ENCODE measurements at places on chromosomes 6 and 20.
A peak's percentile ranks its signal among the peaks of the same experiment; 100 is the strongest.

DNA sequence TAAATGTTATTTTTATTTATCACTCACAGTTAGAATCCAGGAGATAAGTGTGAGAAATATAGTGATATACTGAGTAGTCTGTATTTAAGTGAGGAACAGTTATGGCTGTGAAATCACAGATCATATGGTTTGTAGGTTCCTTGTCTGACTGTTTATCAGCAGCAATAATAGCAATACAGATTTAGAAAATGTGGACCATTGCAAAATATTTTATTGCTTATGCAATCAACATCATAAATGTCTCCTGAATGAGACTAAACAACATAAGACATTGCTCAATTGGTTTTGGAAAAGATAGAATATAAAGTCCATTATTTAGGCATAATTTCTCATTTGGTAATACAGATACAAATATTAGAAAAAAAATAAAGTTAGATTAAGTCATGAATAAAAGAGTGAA, 43.7 kb downstream of the CCDC170 start:
- DNase-seq, result no peak

- no peak for DNase-seq
These were observed 7.1 kb downstream of the DUSP22 start for GRCh38 chr6:299104-299980.

- no peak for DNase-seq
These were observed 7.1 kb downstream of the XKR7 start for GRCh38 chr20:31974951-31975487.

DNA sequence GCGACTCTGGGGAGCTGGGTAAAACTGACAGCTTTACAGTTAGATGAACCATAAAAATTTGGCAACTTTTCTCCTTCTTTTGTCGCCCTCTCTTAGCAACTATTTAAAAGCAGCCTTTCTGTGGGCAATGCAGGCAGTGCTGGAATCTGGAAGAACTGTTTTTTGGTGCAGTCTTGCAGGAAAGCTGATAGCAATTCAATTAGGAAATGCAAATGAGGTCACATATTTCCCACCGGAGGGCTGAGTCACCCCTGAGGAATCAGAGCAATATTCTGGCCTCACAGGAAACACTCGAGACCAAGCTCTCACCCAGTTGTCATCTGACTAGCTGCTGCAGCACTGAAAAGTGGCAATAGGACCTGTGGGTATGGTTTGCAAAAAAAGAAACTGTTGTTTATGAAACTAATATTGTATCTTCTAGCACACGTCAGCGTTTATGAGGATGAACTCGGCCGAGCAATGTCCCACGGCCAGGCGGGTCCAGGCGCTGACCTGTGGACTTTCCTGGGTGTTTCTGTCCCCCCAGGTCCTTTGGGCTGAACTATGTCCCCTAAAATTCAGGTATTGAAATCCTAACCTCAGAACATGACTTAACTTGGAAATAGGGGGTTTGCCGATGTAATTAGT, 312.3 kb downstream of the TAF4 start:
- DNase-seq, result no peak

- no peak for DNase-seq
These were observed 78.8 kb upstream of the ZNFX1 start for GRCh38 chr20:49356676-49357075.

DNA sequence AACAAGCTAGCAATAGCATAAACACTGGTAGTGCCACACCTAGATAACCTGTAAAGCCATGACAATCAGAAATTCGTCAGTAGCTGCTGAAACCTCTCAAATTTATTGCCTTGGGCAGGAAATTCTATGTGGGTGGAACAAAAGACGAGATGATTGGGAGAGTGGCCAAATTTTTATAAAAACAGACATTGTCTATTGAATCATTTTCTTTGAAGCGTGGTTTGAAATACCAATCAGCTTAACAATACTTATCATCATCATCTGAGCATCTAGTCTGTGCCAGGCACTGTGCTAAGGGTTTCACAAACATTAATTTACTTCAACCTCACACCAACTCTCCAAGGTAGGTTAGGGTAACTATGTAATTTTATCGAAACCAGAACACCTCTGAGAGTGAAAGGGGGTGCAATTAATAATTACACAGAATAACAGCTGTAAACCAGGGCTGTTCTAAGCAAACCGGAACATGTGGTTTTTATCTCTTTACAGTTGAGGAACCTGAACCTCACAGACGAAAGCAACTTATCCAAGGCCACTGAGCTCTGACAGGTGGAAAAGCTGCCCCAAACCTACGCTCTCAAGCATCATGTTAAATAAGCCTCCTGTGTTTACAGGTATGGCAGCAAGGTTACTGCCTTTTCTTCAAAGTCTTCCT, 43.4 kb downstream of the NHSL1 start:
- DNase-seq, result no peak

GRCh38 chr20:18979132-18979531, 165.5 kb downstream of the SCP2D1 start:
- no peak for DNase-seq

- DNase-seq, result no peak
These were observed 82.1 kb downstream of the GCNT2 start for GRCh38 chr6:10603219-10603618.

- no peak for DNase-seq
These were observed 69.3 kb downstream of the CLIC5 start for GRCh38 chr6:45946352-45946751.

DNA sequence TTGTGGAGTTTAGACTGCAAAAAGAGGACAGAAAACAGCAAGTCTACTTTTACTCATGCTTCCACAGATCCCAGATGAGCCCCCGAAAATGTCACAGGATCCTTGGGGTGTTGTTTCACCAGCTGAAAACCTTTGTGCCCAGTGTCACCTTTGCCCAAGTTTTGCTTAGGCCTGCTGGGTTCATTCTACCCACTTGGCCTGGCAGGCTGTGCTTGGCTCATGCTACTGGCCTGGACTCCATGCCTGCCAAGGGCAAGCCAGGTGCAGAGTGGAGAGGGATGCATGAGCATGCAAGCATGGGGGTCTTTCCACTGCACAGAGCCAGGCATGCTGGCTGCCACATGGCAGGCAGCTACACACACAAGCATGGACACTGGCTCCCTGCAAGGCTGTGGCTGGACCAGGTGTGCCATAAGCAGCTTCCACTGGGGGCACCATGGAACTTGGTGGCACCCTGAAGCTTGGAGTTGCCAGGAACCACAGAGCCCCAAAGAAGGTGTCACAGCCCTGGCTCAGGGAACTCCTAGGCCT, 1082.0 kb downstream of the KHDRBS2 start:
- no peak for DNase-seq

- no peak for DNase-seq
These were observed 26.3 kb downstream of the PM20D2 start for GRCh38 chr6:89172131-89172530.

- DNase-seq, result no peak
These were observed 148.2 kb downstream of the TRIM27 start for GRCh38 chr6:28775405-28776129.

DNA sequence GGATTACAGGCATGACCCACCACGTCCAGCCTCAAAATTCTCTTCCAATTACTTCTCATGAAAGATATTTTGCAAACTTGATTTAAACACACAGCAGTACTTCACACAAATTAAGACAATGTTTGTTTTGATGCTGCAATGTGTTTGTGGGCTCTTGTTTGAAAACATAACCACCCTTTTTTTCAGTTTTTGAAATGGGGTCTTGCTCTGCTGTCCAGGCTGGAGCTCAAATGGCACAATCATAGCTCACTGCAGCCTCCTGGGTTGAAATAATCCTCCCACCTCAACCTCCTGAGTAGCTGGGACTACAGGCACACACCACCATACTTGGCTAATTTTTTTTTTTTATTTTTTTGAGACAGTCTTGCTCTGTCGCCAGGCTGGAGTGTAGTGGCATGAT, 31.0 kb downstream of the STAU1 start:
- no peak for DNase-seq

DNA sequence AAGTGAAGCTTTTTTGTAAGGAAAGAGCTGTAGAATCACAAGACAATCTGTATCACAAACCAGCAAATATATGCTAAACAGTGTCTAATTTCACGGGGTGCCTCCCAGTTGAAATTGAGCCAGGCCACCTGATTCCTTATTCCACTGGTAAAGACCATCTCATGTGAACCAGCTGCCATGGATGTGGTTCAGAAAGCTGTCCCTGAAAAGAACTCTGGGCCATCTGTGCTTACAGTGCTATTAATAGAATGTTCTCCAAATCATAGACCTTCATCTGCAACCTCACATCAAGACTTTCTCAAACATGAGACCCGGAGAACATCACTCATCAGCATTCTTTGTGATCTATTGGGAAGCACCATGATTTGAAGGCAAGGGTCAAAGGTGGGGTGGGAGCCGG, 89.7 kb downstream of the FBXO5 start:
- DNase-seq, result no peak

DNA sequence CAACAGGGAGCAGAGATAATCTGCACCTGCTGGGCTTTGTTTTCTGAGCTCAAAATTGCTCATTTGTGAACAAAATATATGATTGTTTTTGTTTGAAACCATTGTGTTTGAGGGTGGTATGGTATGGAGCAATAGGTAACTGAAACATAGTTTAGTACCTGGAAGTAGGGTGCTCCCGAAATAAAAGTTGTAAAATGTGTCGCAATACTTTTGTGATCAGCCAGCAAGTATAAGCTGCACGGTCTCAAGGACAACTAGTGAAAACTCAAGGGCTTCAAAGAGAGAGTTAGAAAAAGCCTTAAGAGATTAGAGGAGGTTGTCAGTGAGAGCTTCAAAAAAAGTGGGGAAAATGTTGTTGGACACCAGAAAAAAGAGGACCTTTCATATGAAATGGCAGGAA, 579.8 kb upstream of the POU3F2 start:
- DNase-seq, result no peak

GRCh38 chr6:37928217-37928616, 108.7 kb downstream of the ZFAND3 start:
- DNase-seq, result no peak

DNA sequence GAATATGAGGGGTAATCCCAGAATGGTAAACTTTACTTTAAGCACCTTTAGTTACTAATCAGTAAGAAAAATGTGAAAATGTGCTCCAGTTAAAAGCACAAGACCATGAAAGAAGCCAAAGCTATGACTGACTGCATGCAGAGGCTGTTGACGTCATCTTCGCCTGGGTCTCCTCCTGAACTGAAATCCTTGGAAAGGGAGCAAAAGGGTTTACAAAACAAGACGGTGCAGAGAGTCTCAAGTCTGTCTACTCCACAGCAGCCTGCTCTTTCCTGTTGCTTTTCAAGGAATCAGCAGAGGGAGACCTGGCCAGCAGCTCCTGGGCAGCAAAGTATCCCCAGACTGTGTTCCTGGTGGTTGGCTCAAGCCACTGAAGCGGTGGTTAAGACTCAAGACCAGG, 10.2 kb downstream of the FKBP1A start:
- no peak for DNase-seq

DNA sequence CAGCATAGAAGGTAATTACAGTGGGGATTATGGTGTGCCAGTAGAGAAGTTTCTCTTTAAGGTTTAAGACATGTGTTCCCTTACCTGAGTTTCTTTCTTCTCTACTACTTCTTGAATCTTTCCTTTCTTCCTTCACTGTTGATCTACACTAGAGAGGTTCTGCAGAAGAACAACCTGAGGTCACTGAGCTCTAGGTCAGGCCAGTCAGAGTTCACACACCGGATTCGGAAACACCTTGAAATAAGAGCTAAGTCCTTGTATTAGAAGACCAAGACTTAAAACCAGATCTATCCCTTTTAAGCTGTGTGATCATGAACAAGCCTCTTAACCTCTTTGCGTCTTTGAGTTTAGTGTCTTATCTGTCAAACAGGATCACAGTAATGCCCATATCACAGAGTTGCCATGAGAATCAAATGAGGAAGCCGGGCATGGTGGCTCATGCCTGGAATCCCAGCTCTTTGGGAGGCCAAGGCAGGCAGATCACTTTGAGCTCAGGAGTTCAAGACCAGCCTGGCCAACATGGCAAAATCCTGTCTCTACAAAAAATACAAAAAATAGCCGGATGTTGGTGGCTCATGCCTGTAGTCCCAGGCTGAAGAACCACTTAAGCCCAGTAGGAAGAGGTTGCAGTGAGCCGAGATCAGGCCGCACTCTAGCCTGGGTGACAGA, 22.0 kb upstream of the TGM3 start:
- no peak for DNase-seq

GRCh38 chr6:11143394-11144371, 32.2 kb upstream of the ERVFRD-1 start:
- DNase-seq, result no peak

GRCh38 chr20:58448958-58449357, 59.9 kb downstream of the VAPB start:
- DNase-seq, result no peak

DNA sequence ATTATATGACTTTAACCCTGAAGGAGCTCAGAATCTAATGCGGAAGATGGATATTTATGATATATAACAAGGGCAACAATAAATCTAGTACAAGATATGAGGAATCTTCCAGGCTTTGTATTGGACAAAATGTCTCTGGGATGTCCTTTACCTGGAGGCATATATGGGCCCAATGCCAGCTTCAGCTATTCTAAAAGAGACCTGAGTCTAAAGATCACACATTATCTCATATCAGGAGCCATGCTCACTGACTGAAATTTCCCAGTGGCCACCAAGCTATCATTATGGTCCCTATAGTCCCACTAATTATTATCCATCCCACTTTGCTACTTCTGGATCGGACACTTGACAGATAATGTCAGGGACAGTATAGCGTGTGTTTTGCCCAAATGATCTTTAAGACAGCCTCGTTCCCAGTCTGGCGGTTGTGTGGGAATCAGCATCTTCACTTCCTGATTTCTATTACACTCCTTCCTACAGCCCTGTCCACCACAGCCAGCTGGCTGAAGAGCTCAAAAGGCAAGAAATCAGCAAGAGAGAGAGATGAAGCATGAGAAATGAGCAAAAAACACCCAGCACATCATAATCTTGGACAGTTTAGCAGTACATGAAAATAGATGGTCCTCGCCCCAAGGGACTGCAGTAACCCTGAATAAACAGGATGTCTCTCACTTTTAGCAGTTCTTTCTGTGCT, 34.9 kb downstream of the KLHL31 start:
- no peak for DNase-seq

DNA sequence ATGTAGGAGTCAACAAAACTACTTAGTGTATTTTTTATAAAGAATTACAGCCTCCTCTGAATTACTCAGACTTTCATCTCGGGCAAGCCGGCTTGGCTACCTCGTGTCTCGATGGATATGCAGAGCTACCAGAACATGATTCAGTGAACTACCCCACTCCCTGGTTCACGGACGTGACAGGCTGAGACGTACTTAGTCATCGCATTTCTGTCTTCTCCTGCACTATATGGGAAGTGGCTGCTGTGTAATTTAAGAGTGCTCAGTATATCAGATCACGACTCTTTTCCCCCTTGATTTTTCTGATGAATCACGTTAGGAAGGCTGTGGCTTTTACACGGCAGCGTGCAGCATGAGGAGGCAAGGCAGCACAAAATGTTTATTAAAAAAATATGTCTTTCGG, 302.7 kb upstream of the ZFP64 start:
- DNase-seq, result peak; percentile 40

GRCh38 chr6:44960898-44961297, 367.2 kb upstream of the RUNX2 start:
- DNase-seq, result no peak

DNA sequence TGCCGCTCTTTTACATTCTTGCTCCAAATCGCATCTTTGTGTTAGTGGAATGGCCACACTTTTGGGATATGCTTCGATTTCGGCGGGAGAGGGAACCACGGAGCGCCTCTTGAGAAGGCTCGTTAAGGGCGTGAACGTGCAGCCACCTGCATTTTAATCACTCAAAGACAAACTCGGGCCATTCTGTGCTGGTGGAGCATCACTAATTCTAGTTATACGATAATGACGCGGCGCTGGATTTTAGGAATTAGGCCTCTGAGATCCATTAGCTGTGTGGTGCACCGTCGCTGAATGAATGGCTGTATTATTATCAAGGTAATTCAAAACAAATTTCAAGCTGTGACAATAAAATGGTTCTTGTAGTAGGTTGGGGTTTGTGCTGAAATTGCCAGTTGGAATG, 305.6 kb downstream of the CDH4 start:
- DNase-seq, result no peak
